ENCODE measurements at places on chromosomes 6 and 20.
A peak's percentile ranks its signal among the peaks of the same experiment; 100 is the strongest.

DNA sequence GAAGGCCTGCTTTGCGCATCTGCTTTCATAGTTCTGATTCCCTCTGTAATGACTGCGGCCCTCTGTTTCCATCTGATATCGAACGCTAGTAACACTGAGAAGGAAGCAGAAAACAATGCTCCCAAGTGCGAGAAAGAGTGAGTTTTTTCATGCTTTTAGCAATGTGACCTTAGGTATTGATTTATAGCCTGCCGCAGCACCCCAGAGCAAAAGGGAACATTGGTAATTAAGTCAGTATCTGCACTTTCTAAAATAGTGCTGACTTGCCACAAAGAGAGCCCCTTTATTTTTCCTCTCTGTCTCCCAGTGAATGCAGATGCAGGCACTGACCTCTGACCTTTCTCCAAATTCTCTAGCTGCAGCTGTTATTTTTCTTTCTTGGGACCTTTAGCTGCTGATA is 129.8 kb downstream of the HDGFL1 start:
- no peak for DNase-seq

DNA sequence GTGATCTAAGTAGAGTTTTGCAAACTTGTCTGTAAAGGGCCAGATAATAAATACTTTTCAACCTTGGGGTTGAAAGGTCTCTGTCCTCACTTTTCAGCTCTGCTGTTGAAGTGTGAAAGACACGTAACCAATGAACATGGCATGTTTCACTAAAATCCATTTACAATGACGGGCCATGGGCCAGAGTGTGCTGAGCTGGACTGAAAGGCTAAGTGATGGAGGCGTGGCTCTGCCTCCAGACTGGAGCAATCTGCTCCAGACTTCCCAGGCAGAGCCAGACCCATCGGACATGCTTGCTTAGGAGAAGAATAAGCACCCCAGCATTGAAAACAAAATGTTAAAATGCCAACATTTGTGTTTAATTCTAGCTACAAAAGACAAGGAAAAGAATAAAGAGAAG is 41.4 kb downstream of the SCAND1 start:
- DNase-seq: no peak

- DNase-seq: no peak
These were observed 341.7 kb downstream of the PRL start for GRCh38 chr6:21955053-21955595.

DNA sequence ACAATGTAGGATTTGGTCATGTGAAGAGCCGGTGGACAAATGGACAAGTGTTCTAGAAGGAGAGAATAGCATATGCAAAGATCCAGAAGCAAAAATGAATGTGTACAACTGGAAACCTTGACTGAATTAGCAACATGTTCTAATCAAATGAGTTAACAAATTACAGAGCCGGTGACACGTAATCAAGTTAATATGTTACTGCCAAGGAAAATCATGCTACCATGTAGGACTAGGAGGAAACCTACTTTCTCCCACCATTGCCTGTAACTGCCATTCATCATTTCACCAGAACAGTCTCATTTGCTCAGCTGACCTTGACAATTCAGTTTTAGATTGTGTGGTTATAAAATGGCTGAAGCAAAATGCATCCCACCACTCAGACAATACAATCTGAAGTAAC is 179.4 kb downstream of the KIF16B start:
- DNase-seq: no peak

DNA sequence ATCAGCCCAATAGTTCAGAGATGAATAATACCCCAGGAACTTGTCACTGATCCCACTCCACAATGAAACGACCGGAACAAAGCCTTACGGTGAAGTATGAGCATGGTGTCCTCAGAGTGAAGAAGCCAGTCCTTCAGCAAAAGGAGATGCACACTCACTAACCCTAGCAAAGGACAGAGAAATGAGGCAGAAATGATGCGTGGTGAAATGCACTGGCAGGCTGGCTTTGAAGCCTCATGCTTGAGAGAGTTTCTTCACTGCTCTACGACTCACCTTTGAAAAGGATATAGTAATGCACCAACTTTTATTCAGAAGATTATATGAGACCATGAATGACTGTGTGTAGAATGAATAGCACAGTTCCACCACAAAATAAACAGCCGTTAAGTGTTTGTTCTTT is 74.8 kb downstream of the PHACTR1 start:
- no peak for DNase-seq

DNA sequence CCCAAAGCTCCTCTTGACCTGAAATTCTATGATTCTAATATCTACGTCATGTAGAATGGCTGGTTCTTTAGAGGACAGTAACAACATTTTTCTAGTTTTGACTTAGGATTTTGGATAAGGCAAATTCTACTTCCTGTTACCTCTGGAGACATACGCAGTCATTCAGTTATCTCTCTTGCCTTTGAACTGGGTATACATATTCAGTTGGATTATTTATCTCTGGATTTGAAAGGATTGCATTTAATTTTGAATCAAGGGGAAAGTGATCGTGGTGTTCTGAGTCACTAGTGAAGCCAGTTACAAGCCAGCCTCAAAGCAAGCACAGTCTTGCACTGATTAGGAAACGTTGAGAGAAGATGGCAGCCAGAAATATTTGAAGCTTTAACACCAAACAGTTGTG is 35.3 kb upstream of the BCAS1 start:
- DNase-seq: no peak

DNA sequence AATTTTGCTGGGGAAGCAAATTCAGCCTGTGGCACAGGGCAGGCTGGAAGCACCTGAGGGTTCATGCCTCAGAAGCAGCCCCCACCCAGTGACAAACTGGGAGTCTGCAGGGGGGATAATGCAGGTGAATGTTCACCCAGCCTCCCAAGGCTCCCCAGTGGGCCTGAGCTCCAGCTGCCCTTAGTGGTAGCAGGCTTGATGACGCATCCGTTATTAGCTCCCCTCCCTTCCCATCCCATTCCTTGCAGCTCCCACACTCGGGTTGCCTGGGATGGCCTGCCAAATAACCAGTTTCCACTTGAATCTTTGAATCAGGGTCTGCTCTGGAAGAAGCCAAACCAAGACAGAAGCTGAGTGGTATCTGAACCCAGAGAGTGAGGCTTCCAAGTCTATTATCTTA is 15.8 kb downstream of the KCNK15 start:
- no peak for DNase-seq

DNA sequence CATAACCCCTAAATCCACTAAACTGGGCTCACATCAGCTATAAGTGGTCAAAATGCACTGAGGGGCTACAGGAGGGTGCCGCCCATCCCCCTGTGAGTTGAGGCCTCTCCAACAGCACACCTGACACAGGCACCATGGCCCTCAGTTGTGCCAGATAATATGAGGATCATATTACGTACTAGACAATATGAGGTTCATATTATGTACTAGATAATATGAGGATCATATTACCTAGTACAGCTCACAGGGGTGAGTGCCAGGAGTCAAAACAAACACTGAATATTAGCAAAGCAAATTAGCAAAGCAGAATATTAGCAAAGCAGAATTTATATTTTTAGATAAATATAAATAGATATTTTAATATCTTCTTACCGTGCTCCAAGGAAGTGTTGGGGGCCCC is 35.3 kb downstream of the CD24 start:
- no peak for DNase-seq

DNA sequence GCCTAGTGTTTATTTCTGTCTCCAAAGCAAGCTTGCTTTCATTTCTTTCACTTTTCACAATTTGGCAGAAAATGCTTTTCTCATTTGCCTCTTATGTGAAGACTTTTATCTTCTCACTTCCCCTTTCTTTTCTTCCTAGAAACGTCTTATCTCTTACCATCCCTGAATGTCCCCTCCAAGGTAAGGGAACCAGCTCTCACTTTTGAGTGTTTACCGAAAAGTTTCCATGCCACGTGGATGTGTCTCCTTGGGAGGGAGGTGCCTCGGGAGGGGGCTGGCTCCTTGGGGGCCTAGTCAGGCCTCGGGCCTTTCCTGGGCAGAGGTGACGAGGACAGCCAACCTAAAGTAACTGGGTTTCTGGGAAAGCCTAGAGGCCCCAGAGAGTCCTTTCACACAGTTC is 127.4 kb downstream of the CD24 start:
- no peak for DNase-seq

DNA sequence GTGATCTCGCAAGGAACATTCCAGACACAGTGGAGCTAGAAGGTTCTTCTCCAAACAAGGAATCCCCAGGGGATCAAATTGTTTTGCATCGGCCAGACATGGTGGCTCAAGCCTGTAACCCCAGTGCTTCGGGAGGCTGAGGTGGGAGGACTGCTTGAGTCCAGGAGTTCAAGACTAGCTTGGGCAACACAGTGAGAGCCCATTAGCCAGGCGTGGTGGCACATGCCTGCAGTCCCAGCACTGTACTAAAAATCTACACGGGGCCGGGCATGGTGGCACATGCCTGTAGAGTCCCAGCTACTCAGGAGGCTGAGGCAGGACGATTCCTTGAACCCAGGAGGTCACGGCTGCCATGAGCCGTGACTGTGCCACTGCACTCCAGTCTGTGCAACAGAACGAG is 15.3 kb downstream of the GMEB2 start:
- no peak for DNase-seq

GRCh38 chr6:127031511-127031910 is 87.0 kb upstream of the RSPO3 start:
- no peak for DNase-seq

GRCh38 chr6:69232496-69232895 is 564.3 kb downstream of the LMBRD1 start:
- DNase-seq: no peak

DNA sequence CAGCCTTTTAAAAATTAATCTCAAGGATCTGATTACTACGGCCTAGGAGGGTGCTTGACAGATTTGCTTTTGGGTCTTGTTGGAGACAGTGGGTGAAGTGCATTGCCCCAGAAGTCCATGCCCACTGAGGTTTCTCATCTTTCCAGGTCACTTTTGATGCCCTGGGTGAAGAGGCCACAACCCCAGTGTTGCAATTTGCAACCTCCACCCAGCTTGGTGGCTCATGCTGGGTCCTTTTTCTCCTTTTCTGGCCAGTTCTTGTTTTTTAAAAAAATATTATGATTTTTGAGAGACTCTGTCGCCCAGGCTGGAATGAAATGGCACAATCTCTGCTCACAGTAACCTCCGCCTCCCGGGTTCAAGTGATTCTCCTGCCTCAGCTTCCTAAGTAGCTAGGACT is 9.4 kb downstream of the STX11 start:
- no peak for DNase-seq

DNA sequence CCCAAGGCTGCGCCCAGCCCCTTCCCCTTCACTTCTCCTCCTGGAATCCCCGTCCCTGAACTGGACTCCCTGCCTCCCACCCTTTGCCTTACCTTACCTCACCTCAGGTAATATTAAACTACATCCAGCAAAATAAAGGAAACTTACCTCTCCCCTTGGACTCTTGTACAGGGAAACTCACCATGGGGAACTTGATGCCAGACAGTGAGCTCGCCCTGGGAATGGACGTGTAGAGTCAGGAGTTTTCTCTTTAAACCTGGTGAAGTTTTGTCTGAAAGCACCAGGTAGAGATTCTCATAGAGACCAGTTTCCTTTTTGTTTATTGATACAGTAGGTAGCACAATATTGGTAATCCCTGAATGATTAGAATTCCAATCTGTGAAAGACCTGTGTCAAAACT is 544 bp upstream of the HLA-C start:
- DNase-seq: no peak

GRCh38 chr6:129098061-129098553 is 215.2 kb downstream of the LAMA2 start:
- no peak for DNase-seq

- no peak for DNase-seq
These were observed 55.7 kb downstream of the PLCB1 start for GRCh38 chr20:8187740-8188139.

- no peak for DNase-seq
These were observed 175.3 kb upstream of the CST7 start for GRCh38 chr20:24773751-24774201.

DNA sequence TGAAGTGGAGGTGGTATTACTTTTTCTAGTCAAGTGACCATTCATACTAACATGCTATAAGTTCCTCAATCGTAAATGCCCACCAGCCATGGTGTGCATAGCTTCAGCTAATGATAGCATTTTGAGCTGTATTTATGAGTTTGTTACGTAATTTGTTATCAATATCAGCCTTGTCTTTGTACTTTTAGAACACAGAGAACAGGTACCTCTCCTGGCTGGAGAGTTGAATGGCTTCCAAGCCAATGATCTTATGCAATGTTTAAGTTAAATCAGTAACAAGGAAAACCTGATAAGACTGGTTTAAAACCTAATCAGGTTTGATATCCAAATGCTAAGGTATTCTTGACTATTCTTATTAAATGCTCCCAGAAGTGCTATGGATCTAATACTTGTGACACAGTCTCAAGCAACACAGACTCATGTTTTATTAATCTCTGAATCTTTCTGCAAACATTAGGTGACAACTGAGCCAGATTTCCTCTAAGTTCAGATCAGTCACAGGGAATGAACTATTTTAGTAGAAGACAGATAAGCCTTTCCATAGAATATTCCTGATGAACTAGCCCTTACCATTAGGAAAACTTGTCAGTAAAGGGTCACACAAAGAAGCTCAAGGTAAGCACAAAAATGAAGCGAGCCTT is 154.8 kb downstream of the PTPRK start:
- no peak for DNase-seq

GRCh38 chr6:20403070-20403765 is 1.5 kb downstream of the E2F3 start:
- DNase-seq: peak; percentile 76

Data from effector memory CD8-positive, alpha-beta T cell (primary cell).